ENCODE measurements at places on chromosomes 4 and X.
A peak's percentile ranks its signal among the peaks of the same experiment; 100 is the strongest.

- no peak for DNase-seq
Measured at GRCh38 chrX:20412871-20413486, 146.3 kb upstream of the RPS6KA3 start.

DNA sequence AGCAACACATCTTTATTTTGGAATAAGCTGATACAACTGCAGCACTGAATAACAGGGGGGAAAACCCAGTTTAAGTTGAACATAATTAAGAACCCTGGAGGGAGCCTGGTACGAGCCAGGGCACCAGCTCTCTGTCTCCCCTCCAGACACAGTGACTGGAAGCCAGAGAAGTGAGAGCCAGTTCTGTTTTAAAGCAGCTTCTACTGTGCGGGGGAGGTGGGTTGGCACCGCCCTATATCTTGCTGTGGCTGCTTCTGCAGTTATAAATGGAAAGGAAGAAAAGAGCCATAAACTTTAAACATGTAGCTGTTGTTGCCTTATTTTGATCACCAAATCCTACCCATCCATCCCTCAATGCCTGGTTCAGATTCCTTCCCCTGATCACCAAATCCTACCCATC lies 207.9 kb upstream of the ANXA3 start:
- no peak for DNase-seq

GRCh38 chr4:7557456-7557855 lies 122.7 kb upstream of the PSAPL1 start:
- no peak for DNase-seq

GRCh38 chrX:15242899-15243555 lies 26.9 kb downstream of the ASB9 start:
- peak; percentile 45 for DNase-seq

GRCh38 chr4:109645874-109646710 lies 57.2 kb downstream of the CASP6 start:
- DNase-seq: no peak

All from hematopoietic multipotent progenitor cell treated with erythropoietin and hydrocortisone succinate and interleukin-3 and kit ligand, for 8 days (in vitro differentiated cells).